Kidney glomerular epithelial cell (primary cell): ENCODE measurements at places on chromosomes 13 and 19.

GRCh38 chr13:41061914-41062837 is 867 bp downstream of the WBP4 start:
- DNase-seq, result peak; percentile 81

- peak; percentile 49 for DNase-seq
Observed at GRCh38 chr13:41311406-41312175, 524 bp downstream of the NAA16 start.

DNA sequence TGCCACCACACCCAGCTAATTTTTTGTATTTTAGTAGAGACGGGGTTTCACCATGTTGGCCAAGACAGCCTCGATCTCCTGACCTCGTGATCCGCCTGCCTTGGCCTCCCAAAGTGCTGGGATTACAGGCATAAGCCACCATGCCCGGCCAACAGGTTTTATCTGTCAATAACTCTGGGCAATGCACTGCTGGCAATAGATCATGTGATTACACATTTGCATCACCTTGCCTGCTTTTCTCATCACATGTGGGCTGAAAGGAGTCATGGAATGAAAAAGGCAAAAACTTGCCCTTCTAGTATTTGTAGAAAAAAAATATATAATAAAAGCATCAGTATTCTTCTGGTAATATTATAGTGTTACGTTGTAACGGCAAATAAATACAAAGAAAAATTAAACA is 164.5 kb downstream of the NHLRC3 start:
- DNase-seq, result no peak

DNA sequence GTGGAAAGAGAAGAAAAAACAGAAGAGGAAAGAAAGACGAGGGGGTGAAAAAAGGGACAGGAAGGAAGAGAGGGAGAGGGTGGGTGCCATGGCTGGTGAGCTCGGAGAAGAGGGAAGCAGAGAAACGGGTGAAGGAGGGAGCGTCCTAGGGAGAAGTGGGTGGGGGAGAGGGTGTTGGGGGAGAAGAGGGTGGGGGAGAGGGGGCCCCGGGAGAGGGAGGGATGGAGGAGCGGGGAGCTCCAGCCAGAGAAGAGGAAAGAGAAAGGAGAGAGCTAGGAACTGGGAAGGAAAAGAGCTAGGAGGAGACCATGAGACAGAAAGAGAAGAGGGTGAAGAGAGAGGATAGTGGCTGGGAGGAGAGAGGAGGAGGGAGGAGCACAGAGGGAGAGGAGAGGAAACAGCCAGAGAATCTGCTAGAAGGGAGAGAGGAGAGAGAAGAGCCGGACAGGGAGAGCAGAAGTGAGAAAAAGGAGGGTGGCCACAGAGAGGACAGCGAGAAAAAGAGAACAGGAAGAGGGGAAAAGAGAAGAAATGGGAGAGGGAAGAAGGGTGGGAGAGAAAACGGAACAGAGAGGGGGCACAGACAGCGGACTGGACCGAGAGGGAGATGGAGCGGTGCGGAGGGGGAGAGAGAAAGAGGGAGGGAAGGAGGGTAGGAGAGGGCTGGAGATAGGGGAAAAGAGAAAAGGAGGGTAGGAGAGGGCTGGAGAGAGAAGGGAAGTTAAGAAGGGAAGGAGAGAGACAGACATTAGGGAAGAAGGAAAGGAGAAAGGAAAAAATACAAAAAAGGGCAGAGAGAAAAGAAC is 11.9 kb upstream of the GARIN5A start:
- DNase-seq, result no peak

DNA sequence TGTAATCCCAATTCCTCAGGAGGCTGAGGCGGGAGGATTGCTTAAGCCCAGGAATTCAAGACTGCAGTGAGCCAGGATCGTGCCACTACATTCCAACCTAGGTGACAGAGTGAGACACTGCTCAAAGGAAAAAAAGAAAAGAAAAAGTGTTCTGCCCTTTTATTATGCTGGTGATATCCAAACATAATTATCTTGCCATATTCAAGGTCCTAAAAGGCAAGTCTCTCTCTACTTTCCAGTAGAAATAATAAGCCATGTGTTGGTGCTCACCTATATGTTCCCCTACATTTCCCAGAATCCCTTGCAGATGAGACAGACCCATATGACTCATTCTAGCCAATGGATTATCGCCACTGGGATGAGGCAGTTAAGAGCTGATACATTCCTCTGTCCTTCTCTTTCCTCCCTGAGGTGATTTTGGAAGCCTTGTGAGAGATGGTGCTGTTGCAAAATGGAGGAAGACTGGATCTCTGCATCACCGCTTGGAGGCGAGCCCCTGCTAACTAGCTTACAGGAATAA is 58.3 kb upstream of the MRI1 start:
- DNase-seq, result no peak

DNA sequence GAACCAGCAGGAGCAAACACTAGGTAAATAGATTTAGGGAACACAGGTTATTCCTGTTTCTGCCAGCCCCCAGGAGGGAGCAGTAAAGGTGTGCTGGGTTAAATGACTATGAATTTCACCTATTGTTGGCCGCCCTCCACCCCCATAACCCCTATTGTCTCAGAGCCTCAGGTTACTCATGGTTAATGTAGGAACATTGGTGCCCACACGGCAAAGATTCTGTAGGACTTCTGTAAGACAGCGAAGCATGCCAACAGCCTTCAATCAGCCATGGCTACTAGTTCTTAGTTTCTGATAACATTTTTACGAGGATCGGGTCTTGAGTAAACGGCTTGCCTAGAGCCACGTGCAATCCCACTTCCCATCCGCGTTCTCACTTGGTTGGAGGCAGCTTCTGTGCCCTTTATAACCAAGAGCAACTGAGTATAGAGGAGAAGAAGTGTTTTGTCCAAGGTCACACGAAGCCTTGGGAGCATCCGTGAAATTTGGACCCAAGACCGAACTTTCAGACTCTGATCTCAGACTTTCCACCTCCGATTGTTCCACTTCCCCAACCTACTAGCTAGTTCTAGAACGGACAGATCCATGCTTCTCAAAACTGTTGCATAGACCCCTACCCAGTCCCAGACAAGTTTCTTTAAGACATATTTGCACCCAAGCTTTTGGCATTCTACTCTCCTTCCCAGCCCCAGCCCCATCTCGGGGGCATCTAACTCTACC is 5.1 kb upstream of the CACNG8 start:
- DNase-seq, result no peak

DNA sequence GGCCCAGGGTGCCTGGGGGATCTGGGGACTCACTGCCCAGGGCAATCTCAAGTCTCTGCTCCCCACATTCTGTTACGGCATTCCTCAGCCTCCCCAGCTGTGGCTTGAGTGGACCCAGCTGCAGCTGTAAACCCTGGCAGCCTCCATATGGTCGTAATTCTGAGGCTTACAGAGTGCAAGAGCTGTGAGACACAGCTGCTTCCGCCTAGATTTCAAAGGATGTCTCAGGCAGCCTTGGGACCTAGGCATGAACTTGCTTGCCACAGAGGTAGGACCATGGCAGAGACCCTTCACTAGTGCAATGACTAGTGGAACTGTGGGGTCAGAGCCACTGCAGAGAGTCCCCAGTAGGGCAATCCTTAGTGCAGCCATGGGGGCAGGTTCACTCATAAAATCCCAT is 297.5 kb downstream of the ENOX1 start:
- DNase-seq, result no peak

DNA sequence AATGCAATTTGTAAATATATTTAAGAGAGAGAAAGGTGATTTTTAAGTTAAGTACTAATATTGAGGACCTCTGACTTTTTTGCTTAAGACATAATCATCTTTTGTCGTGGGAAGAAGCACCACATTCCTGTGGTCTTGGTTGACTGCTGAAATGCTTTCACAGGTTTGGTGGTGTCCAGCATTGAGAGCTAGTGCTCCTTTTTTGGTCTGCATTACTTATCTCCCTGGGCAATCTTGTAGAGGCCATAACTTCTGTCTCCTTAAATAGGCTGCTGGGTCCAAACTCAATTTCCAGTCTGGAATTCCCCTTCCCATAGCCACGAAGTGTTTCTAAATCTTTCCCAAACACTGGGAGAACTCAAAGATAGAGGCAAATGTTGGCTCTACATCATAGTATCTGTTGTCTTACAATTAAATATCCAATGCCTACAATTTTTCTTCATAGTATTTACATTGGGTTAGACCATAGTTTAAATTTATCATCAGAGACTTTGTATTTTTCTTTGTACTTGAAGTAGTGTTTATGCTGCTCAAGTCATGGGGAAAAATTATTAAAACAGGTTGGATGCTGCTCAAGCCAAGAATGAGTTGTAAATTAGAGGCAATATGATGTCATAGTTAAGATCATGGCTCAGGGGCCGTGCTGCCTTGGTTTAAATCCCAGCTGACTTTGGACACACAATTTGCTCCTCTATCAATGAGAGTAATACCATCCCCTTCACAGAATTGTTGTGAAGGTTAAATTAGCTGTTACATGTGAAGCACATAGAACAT is 105.6 kb downstream of the POSTN start:
- DNase-seq, result no peak

GRCh38 chr13:67223024-67223423 is 7.1 kb downstream of the PCDH9 start:
- DNase-seq, result no peak

DNA sequence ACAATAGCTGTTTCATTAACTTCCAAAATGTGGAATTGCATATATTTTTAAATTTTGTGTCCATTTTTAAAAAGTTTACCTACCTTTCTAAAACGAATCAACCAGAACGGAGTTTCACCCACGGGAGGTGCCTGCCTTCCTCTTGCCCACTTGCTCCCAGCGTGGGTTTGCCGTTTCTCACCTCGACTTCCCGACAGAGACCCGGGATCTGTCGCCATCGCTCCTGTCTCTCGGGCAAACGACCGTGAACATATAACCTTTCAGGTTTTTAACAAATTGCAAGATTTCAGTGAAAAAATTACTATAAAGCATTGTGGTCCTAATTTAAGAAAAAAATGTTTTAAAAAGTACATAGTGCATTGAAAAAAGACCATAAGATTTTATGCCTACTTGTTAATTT is 4.2 kb downstream of the TMEM255B start:
- DNase-seq, result no peak
